ENCODE measurements at places on chromosomes 2 and 18.

- H3K4me3 ChIP-seq = no peak overlapping the region
- no peak for DNase-seq
- no peaks in the 10 kb centered on the region for H3K27me3 ChIP-seq
Measured at GRCh38 chr2:108354136-108354535, 23.6 kb upstream of the SULT1C4 start.

DNA sequence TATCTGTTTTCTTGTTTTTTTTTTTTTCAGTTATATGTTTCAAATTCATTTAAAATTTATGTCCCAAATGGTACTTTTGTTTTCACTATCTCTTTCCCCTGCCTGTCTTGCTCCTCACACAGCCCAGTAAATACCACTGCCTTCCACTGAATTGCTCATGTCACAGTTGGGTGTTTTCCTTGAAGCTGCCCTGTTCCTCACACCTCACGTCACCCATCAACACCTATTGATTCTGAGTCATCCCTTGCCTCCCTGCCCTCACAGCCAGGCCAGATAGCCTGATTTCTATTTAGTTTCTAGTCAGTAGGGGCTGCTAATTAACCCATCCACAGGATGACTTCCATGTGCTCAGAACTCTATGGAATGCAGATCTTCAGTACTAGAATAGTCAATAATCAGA, 25.3 kb downstream of the FSHR start:
- no peaks in the 10 kb centered on the region for H3K36me3 ChIP-seq
- no peak overlapping the region for H3K4me3 ChIP-seq
- H3K4me1 ChIP-seq = no peaks in the 10 kb centered on the region
- no peak for DNase-seq
- H3K27me3 ChIP-seq = no peaks in the 10 kb centered on the region

GRCh38 chr18:32287249-32287648, 97.4 kb downstream of the MEP1B start:
- H3K27me3 ChIP-seq = no peaks in the 10 kb centered on the region
- H3K4me3 ChIP-seq = no peak overlapping the region
- no peaks in the 10 kb centered on the region for H3K36me3 ChIP-seq
- no peaks in the 10 kb centered on the region for H3K4me1 ChIP-seq

- H3K36me3 ChIP-seq = no peaks in the 10 kb centered on the region
- no peak overlapping the region for H3K4me3 ChIP-seq
- no peaks in the 10 kb centered on the region for H3K4me1 ChIP-seq
Measured at GRCh38 chr2:130264046-130264445, 65.8 kb upstream of the TUBA3E start.

GRCh38 chr2:219384859-219385258, 2.9 kb downstream of the DNPEP start:
- H3K27me3 ChIP-seq = no peaks in the 10 kb centered on the region
- no peak overlapping the region for H3K4me3 ChIP-seq
- H3K4me1 ChIP-seq = peaks cover 6% of the 10 kb centered on the region
- no peak overlapping the region for H3K27ac ChIP-seq

DNA sequence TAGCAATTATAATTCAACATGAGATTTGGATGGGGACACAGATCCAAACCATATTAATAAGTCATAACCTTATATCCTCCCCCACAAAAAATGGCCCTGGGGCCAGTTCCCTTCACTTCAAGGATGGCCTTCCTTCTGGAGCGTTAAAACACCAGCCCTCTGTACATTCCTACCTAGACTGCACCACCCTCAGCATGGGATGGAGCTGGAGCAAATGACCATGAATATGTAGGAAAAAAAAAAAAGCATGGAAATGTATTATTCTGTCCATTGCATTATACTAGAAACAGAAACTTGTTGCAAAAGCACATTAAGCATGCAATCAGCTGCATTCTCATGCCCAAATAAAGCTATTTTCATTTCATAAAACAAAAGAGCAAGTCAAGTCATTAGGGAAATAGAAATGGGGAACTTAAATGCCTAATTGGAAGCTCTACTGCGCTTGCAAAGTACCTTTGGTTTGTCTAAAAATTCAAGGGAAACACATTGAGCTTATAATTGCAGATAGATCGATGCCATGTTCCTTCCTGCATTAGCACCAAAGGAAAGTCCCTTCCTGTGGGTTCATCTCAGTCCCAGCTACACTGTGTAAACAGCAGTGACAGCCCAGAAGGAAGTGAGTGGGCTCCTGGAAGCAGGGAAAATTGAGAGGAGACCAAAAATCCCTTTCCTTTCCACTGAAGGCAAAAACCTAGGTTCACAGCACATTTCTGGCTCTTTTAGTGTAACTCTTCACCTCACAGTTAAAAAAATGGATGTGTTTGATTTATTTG, 252.0 kb upstream of the KLHL29 start:
- H3K4me3 ChIP-seq = no peak overlapping the region
- H3K4me1 ChIP-seq = peaks cover 4% of the 10 kb centered on the region
- no peak overlapping the region for H3K27ac ChIP-seq
- no peaks in the 10 kb centered on the region for H3K36me3 ChIP-seq
- DNase-seq = no peak

DNA sequence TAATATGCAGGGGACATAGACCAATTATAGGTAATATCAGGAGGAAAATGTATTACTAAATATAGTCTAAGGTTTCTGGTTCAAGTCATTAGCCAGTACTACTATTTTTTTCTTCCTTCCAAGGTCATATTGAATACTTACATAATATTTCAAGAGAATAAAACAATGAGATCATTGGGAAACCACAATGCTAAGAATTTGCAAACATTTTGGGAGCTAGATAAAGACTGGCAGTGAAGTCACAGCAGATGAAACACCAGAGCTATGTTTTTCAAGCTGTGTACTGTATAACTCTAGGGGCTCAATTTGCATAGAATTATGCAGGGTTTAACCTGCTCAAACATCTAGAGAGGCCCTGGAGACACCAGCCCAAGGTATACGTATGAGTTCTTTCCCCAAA, 80.5 kb upstream of the KCNH7 start:
- no peak overlapping the region for H3K4me3 ChIP-seq
- H3K36me3 ChIP-seq = no peaks in the 10 kb centered on the region
- no peak for DNase-seq
- no peak overlapping the region for H3K27ac ChIP-seq
- H3K4me1 ChIP-seq = no peaks in the 10 kb centered on the region

- H3K36me3 ChIP-seq = no peaks in the 10 kb centered on the region
- no peaks in the 10 kb centered on the region for H3K4me1 ChIP-seq
- H3K27ac ChIP-seq = no peak overlapping the region
- no peak for DNase-seq
- H3K4me3 ChIP-seq = no peak overlapping the region
Measured at GRCh38 chr2:102001767-102002142, 10.0 kb downstream of the IL1R2 start.

- H3K4me3 ChIP-seq = no peak overlapping the region
- H3K27ac ChIP-seq = no peak overlapping the region
- no peaks in the 10 kb centered on the region for H3K27me3 ChIP-seq
- DNase-seq = no peak
- H3K4me1 ChIP-seq = no peaks in the 10 kb centered on the region
- no peaks in the 10 kb centered on the region for H3K36me3 ChIP-seq
Measured at GRCh38 chr2:124426625-124427024, 401.5 kb downstream of the CNTNAP5 start.

GRCh38 chr18:12278215-12278671, 24.1 kb downstream of the CIDEA start:
- H3K4me1 ChIP-seq = no peaks in the 10 kb centered on the region
- H3K27me3 ChIP-seq = no peaks in the 10 kb centered on the region
- H3K36me3 ChIP-seq = no peaks in the 10 kb centered on the region
- H3K27ac ChIP-seq = peak overlapping the region; percentile 99
- DNase-seq = peak; percentile 53

GRCh38 chr2:239187464-239188253, 213.2 kb downstream of the HDAC4 start:
- peaks cover 10% of the 10 kb centered on the region for H3K36me3 ChIP-seq
- H3K27ac ChIP-seq = no peak overlapping the region
- H3K4me1 ChIP-seq = no peaks in the 10 kb centered on the region
- no peak overlapping the region for H3K4me3 ChIP-seq

GRCh38 chr2:42890791-42891355, 98.5 kb upstream of the HAAO start:
- H3K4me3 ChIP-seq = no peak overlapping the region
- no peak overlapping the region for H3K27ac ChIP-seq
- H3K36me3 ChIP-seq = no peaks in the 10 kb centered on the region
- no peak for DNase-seq

DNA sequence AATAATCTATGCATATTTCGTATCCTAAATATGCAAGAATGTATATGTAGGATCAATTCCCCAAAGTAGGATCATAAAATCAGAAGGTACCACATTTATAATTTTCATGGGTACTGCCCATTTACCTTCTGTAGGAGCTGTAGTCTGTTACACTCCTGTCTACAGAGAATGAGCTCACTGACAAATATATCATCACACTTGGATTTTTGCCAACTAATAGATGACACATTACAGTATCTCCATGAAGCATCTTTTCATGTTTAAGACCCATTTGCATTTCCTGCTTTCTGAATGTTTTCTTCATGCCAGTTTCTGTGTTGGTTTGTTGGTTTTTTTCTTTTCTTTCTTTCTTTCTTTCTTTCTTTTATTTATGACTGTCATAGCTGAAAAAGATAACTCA, 70.9 kb upstream of the EML6 start:
- H3K4me1 ChIP-seq = no peaks in the 10 kb centered on the region
- DNase-seq = no peak
- no peak overlapping the region for H3K27ac ChIP-seq
- no peak overlapping the region for H3K4me3 ChIP-seq

GRCh38 chr2:20339012-20339411, 11.6 kb downstream of the PUM2 start:
- DNase-seq = no peak
- H3K36me3 ChIP-seq = no peaks in the 10 kb centered on the region

DNA sequence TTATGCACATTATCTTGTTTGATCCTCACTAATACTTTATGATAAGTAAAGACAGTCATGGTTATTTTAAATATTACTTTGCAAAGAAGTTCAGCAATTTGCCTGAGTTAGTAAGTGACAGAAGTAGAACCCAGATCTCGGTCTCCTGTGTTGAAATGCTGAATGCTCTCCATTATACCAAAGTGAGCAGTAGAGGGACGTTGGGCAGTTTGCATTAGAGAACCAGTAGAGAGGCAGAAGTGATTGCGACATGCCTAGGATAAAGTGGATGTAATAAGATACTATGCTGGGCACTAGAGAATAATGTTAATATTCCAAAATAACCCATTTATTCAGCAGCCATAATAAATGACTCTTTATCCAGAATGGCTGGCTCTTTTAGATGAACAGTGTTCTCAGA, 201.0 kb downstream of the PMAIP1 start:
- no peaks in the 10 kb centered on the region for H3K27me3 ChIP-seq
- no peaks in the 10 kb centered on the region for H3K4me1 ChIP-seq
- no peaks in the 10 kb centered on the region for H3K36me3 ChIP-seq
- DNase-seq = no peak
- H3K4me3 ChIP-seq = no peak overlapping the region

GRCh38 chr2:8608411-8608954, 73.4 kb upstream of the ID2 start:
- DNase-seq = no peak

GRCh38 chr2:34660741-34661140, 1061.6 kb upstream of the FAM98A start:
- H3K27ac ChIP-seq = no peak overlapping the region
- no peaks in the 10 kb centered on the region for H3K36me3 ChIP-seq
- no peaks in the 10 kb centered on the region for H3K27me3 ChIP-seq
- no peak for DNase-seq

DNA sequence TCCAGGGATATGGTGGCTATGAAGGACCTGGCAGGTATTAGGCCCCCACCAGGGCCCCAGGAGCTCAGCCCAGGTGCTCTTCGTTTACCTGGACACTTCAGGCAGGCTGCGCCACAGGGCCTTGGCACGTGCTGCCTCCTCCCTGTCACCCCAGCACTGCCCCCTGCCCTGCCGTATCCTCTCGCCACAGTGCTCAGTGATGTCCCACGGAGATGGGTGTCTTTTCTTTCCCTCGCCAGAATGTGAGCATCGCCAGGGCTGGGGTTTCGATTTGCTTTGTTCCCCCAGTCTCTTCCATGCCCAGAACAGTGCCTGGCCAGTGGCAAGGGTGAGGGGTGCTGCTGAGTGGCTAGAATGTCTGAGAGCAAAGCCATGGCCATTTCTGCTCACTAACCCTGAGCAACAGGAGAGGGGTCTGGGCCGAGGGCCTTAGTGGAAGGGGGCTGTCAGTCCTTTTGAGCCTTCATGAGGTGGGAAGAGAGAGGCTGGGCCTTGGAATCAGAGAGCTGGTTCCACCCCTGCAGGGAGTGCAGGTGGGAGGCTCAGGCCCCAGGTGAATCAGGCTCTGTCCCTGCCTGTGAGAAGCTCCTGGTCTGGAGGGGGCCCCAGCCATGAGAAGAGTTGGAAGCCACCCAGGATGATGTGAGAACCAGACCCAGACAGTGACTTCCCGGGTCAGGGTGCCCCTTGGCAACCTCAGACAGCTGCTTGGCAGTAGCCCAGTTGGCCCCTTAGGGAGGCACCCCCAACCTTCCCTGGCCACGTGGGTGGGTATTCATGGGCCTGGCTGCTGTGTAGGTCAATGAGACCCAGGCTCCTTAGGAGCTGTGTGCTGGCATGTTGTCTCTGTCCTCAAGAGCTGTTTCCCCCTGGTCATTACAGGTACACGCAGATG, 129.9 kb upstream of the HS6ST1 start:
- H3K4me3 ChIP-seq = no peak overlapping the region
- no peak for DNase-seq
- H3K27me3 ChIP-seq = no peaks in the 10 kb centered on the region
- no peaks in the 10 kb centered on the region for H3K4me1 ChIP-seq
- no peaks in the 10 kb centered on the region for H3K36me3 ChIP-seq
- H3K27ac ChIP-seq = no peak overlapping the region

DNA sequence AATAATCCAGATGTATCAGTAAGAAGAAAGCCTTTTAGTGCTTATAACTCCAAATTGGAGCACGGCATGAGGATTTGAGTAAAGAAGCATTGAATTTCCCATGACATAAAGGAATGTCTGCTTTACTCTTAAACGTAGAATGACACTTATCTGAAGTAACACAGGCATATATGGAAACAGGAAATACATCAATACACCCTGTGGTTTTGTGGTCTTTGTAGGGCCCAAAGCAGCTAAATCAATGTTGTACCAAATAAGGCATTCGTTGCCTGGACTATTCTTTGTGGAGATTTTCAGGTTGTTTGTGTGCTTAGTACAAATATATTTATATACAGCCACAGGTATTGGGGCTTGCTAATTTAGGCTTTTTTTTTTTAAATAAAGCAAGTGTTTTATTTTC, 660.5 kb downstream of the LRRTM4 start:
- no peaks in the 10 kb centered on the region for H3K4me1 ChIP-seq
- no peak overlapping the region for H3K27ac ChIP-seq
- no peaks in the 10 kb centered on the region for H3K36me3 ChIP-seq
- H3K4me3 ChIP-seq = no peak overlapping the region

DNA sequence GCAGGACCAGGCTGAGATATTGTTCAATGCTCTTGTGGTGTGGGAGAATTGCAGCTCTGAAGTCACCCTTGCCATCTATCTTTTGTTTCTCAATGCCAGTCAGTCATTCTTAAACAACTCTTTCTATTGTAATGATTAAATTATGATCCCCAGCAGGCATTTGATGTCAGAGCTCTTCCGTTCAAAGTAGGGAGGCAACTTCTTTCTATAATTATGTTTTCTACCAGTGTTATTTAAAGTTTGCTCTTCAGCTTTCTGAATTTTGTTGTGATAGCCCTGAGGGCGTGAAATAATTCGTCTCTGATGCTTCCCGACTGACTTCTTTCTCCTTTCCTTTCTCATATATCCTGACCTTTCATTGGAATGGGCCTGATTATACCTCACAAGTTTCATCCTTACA, 161.4 kb upstream of the KLHL14 start:
- DNase-seq = no peak
- H3K27ac ChIP-seq = no peak overlapping the region
- no peaks in the 10 kb centered on the region for H3K27me3 ChIP-seq
- no peaks in the 10 kb centered on the region for H3K4me1 ChIP-seq
- H3K36me3 ChIP-seq = no peaks in the 10 kb centered on the region

All from breast epithelium (tissue), 4 donors.